ENCODE measurements at places on chromosomes 12 and 14. TPM values are rescaled to one million over a fixed set of nuclear protein-coding genes. Genes with fewer than 3 reads are reported as not detected.

Gene BDKRB2
- total RNA-seq = 10.5 TPM

Gene KCNJ8
- 30.3 TPM for total RNA-seq

Gene ACSS3
- 39.7 TPM for total RNA-seq

Gene CLEC1A
- total RNA-seq = 3.2 TPM

Gene KRT75
- total RNA-seq = not detected

Gene CD27
- total RNA-seq = 0.26 TPM

Gene TEP1
- 17.4 TPM for total RNA-seq

Gene STAB2
- total RNA-seq = 16.4 TPM

Gene GPR84
- 0.26 TPM for total RNA-seq

Gene REP15
- 0.95 TPM for total RNA-seq

Gene SERPINA3
- total RNA-seq = 3.5 TPM

Gene DNAH10
- 0.90 TPM for total RNA-seq

Gene CLEC4A
- 2.1 TPM for total RNA-seq
